OCI-LY7 (cell line): ENCODE measurements at places on chromosomes 4 and X. TPM values are rescaled to one million over a fixed set of nuclear protein-coding genes. Genes with fewer than 3 reads are reported as not detected.

GRCh38 chrX:24245202-24245601 lies 68.7 kb downstream of the SUPT20HL2 start:
- no peak for DNase-seq

The TCEAL3 gene
- 4.0 and 5.5 TPM in 2 replicates for total RNA-seq

The TBL1X gene
- 29.3 and 35.7 TPM in 2 replicates for total RNA-seq

DNA sequence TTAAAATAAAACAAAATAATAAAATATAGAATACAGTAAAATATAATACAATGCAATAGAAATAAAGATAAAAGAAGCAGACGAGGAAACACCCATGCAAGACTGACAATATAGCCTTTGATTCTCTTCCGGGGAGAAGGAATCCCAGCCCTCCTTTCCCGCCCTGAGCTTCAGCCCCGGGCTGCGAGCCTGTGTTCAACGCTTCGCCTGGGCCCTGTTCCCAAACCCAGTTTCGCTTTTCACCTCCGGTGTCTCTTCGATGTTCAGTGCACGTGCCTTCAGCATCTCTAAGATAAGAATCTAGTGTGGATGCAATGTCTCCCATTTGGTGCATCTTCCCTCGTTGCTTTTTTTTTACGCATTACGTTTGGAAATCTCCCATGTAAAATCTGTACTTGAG lies 38.4 kb upstream of the ARSD start:
- no peak for DNase-seq

- no peak for DNase-seq
These were observed 153.8 kb upstream of the ANKRD50 start for GRCh38 chr4:124866301-124866700.
